ENCODE measurements at places on chromosomes 2 and 18. TPM values are rescaled to one million over a fixed set of nuclear protein-coding genes. Genes with fewer than 3 reads are reported as not detected.
A peak's percentile ranks its signal among the peaks of the same experiment; 100 is the strongest.

- DNase-seq, result no peak
Observed at GRCh38 chr2:175844169-175844568, 157.9 kb downstream of the LNPK start.

DNA sequence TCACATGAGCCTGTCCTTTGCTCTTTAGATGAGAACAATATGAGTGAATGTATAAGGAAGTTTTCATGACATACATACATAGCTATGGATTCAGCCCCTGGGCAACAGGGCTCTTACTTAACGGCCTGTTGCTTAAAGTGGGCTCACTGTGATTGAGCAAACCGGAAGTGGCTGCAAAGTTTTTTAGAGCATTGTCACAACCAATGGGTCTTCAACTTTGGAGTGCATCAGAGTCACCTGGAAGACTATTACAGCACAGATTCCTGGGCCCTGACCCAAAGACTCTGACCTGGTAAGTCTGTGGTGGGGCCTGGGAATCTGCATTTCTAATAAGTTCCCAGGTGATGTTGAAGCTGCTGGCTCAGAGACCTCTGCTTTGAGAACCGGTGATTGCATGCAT is 106.3 kb upstream of the SEC11C start:
- DNase-seq, result no peak

- no peak for DNase-seq
Observed at GRCh38 chr2:227219312-227220105, 55.1 kb downstream of the COL4A3 start.

DNA sequence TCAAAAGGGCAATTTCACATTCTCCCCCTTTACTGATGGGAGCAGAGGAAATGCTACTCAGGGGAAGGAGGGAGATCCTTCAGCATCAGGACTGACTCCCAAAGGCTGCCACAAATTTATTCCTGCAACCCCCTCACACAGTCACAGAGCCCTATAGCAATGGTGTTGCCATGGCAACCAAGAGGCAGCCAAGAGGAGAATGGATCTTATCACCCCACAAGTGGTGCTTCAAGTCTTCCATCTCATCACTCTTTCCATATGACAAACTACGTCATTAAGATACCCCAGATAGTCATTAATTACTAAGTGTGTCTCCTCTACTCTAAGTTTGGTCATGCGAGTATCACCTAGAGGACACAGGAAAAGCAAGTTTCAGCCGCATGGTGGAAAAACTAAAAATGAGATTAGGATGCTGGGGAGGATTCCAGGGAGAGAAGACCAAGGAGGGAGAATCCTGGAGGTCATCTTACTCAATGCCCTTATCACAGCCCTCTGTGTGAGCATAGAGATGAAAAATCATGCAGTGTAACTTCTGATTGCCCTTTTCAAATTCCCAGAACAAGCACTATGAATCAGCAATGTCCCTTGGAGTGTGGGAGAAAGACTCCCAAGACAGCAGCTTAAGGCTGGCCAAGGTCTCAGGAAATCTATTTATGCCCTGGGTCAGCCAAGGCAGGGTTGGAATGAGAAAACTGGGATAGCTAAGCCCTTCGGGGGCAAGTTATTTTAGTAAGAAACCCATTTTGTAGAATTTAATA is 885.7 kb upstream of the KLHL29 start:
- DNase-seq, result peak; percentile 67

The SOWAHC gene
- 7.9 TPM for polyA plus RNA-seq

The LYPD6B gene
- polyA plus RNA-seq, result 0.26 TPM

Measured in aorta (tissue), 5 donors.